Activated T-helper 9 cell treated with anti-CD3 and anti-CD28 coated beads, Interleukin-2, amount 50 U/mL, for 16 hours (primary cell): ENCODE measurements at places on chromosomes 5 and 9.

GRCh38 chr9:72909428-72909827 lies 43.4 kb downstream of the ALDH1A1 start:
- DNase-seq, result no peak

DNA sequence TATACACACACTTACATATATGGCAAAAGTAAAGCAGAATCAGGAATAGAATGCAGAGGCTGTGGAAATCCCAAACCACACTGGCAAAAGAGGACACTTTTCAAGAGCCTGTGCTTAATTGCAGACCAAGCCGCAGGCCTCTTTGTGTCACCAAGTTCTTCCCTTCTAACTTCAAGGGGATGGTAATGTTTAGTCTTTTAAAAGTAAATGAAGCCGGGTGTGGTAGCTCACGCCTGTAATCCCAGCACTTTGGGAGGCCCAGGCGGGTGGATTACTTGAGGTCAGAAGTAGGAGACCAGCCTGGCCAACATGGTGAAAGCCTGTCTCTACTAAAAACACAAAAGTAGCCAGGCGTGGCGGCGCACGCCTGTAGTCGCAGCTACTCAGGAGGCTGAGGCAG lies 28.7 kb downstream of the ROR2 start:
- DNase-seq, result no peak

DNA sequence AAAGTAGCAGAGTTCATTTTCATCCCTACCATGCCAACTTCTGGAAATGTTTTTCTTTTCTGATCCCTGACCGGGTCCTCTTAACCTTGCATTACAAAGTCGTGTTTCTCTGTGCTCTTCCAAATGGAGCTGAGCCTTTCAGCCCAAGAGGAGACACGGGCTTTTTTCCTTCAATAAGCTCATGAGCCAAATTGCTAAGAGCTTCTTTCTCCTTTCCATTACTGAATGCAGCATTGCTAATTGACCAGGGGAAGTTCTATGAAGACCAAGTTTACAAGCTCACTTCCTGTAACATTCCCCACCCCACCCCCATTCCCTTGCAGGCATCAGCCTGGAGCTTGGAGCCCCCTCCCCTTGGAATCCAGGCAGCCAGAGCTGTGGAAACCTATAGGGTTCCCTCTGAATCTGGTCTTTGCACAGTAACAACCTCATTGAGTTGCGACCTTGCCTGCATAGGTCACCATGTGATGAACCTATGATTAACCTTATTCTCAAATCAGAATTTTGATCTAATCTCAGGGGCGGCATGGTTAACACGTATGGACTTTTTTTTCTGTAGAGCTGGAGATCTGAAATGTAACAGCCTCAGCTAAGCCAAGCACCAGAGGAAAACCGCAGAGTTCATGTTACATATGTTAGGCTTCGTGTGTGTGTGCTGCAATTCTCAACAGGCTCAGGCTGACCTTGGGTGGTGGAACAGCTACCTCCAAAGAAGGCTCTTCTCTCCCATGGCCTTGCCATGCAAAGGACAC lies 395.7 kb upstream of the ZNF462 start:
- DNase-seq, result no peak

DNA sequence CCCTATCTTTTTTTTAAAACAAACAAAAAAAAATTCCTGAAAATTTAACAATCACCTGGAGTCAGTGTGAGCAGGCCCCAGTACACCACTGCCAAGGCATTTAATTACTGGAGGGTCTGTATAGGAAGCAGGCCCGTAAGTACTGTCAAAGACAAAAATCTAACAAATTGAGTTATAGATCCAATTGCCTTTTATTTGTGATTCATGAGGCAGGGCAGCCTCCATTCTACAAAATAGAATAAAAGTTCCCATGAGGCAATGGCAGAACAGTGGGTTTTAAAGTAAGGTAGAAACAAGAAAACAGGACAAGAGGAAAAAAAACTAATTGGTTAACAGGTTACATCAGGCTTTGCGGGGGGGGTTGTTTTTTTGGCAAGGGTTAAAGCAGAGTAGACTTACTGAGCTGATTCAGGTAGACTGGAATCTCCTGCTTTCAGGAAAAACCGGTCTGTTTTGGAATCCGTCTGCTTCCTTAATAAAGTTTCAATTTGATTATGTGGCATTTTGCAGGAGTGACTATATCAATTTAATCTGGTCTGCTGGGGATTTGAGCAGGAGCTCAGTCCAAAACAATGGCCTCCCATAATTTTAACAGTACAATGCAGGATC lies 48.9 kb downstream of the AUH start:
- DNase-seq, result no peak

DNA sequence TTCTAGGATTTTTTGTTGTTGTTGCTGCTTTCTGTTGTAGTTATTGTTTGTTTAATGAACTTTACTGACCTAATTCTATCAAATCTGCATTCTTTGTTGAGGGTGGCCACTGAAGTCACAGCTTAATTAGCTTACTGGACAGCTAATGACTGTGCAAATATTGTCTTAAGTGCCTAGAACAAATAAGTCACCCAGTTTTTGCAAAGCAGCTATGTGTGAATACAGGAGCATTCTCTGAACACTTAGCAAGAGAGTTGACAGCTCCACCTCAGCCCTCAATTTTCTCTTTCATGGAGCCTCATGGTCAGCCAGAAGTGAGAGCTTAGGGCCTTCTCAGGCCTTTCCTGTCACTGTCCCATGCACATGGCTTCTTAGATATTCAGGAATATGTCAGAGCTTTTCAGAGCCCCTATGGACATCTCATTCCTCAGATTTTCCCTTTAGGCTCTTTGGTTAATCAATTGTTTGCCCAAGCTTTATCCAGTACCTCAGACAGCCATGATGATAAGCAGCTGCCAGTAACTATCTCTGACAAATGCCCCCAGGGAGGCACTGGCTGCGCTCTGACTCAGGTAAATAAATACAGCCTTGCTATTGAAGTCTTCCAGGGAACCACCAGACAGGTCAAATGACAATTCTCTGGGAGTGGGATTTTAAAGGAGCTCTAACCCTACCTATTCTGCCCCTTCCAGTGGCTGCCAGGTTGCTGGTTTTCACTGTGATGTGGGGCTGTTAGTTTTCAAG lies 241.4 kb upstream of the IL12B start:
- no peak for DNase-seq

GRCh38 chr5:10932426-10932825 lies 171.4 kb upstream of the DAP start:
- DNase-seq, result no peak

DNA sequence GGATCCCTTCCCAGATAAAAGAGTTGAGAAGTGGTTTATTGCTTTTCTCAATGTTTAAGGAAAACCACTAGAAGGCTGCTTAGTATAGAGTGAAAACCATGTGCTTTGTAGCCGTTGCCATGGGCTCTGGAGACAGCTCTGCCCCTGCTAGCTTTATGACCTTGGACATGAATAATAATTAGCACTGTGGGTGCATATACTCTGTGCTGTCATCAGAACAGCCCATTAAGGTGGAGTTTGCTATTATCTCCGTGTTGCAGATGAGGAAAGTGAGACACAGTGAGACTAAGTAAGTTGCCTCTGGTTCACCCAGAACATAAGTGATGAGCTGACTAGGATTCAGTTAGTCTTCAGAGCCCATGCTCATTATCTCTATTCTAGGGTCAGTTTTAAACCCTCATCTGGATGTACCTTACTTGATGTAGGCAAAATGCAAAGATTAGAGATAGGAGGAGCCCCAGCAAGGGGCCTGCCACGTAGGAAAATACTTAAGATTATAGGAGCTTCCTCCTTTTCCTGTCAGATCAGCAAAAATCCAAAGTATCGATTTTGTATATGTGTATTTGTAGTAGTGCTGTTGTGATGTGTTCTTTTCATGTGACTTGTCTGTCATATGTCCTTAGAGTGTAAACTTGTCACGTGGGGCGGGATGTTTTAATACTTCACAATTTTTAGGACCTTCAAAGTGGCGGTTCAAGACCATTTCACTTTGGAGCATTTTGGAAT lies 102.5 kb downstream of the TLE4 start:
- DNase-seq, result no peak

- DNase-seq, result no peak
These were observed 21.3 kb upstream of the SLC12A2 start for GRCh38 chr5:128062172-128062746.

- no peak for DNase-seq
These were observed 35.0 kb downstream of the LRRTM2 start for GRCh38 chr5:138840103-138840502.

DNA sequence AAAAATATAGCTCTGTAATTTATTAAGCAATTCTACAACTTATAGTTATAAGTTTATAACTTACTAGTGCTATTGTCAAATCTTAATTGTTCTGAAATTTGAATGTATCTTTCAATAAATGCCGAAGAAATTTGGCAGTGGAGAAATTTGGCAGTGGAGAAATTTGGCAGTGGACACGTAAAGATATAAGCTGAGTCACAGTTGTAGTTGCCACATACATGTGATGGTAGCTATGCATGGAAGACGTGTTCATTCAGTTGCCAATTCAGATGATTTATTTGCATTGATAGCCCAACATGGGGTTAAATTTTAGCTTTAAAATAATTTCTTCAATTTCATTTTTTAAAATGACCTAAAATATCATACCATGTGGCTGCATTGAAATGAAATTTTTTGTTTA lies 127.8 kb upstream of the NR4A3 start:
- no peak for DNase-seq

DNA sequence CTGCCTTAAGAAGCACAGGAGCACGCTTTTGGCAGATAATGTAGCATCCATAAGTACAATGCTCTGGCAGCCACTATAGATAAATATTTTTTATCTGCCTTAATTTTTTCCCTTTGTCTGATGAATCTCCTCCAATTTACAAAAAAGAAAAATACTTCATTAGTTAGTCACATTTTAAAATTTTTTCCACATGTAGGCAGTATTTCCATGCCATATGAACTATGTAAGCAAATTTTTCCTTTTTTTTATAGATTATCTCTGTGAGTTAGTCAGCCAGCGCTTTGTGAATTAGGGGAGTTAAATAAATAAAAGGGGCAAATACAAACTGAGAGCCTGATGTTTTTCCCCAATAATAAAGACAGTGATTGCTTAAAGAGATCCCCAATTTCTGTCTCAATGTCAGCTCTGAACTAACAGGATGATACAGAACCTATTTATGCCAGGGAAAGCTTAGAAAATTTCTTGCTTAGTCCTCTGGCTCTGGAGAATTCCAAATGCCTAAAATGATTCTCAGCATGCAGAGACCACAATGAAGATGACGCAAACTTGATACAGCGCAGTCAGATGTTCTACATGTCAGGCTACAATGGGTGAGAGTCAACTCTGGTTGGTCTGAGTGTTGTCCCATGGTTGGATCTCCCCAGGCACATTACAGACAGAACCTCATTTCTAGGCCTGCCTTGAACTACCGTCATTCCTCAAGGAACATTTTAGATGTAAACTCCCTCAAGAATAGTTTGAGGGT lies 390.4 kb upstream of the CDH6 start:
- DNase-seq, result no peak

GRCh38 chr5:165231821-165232508 lies 1726.5 kb downstream of the MAT2B start:
- no peak for DNase-seq

DNA sequence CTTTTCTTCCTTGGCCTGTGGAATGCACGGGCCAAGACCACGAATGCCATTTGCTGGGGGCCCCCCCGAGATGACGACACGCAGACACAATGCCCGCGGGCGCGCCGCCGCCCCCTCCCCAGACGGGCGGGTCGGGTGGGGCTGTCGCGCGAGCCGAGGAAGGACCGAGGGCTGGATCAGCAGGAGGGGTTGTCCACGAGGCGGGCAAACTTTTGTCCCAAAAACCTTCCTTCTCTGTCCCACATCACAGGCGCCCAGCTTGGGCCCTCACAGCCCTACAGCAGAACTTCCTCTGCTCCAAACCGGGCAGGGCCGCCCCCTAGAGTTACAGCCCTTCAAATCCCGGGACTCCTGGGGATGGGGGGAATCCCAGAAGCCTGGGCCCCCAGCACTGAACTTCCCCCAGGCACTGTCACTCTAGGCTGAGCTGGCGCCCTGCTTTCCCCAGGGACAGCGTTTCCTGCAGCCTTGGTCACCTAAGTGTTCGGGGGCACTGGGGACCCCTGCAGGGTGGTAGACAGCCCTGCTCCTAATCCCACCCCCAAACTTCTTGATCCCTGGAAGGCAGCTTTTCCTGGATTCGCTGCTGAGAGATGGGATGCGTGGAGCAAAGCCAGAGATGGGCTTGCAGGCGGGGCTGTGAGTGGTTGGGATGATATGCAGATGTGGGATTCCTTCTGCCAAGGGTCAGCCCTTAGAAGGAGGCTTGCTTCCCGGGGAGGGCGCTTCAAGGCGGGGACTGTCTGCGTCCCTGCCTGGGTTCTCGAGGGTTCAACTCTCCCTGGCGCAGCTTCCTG lies 980 bp downstream of the COL5A1 start:
- DNase-seq, result no peak

DNA sequence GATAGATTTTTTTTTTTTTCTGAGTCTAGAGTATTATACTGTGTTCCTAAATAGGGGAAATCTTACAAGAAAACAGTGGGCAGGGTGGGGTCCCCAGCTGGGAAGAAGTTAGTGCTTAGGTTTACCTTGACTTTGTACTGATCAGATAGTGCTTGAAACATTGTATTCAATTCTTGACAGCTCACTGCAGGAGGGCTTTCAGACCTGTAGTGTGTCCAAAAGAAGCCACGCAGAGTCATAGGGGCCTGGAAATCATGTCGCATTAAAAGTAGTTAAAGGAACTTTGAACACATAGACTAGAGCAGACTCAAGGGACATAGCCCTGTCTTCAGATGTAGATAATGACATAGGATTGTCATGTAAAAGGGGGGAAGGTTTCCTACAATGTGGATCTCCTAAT lies 215.4 kb upstream of the NR4A3 start:
- DNase-seq, result no peak

- no peak for DNase-seq
These were observed 9.0 kb downstream of the LCP2 start for GRCh38 chr5:170288551-170288950.

DNA sequence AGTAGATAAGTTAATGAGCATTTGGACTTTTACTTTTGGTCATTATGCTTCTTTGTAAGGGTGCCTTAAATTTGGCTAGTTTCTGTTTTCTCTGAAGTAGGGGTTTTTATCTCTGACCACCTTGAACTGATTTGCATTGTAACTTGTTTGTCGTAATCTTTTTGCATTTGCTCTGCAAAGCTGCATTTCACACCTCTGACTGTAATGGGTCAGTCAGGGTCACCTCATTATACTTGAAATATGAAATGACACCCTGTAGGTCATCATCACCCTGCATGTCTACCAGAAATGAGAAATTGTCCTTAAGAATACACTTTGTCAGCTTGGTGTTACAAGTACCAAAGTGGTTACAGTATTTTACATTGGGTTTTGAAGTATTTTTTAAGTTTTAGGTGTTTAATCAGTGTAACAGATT lies 74.0 kb downstream of the KCNN2 start:
- no peak for DNase-seq

DNA sequence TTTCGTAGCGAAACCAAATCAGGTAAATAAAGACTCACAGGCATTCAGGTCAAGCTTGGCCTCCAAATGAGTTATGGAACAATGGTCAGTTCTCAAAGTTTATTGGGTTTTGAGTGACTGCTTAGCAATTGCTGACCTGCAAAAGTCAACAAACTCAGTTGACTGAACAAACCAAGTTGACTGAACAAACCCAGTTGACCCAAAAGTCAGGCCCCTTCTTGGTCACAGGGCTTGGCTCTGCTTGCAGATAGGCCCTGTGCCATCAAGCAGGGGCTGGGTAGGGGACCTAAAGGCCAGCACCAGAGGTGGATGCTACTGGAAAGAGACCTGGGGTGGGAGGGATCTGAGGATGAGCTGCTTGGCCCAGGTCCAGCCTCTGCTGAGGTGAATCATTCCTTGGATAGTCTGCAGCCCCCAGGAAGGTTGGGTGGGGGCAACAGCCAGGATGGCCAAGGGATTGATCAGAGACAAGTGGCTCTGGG lies 64.6 kb downstream of the GADD45G start:
- DNase-seq, result no peak

GRCh38 chr5:172958331-172959046 lies 735 bp upstream of the RPL26L1 start:
- peak; percentile 60 for DNase-seq

GRCh38 chr9:11973511-11973910 lies 719.7 kb upstream of the TYRP1 start:
- DNase-seq, result no peak
